ENCODE measurements at places on chromosomes 3 and 15. TPM values are rescaled to one million over a fixed set of nuclear protein-coding genes. Genes with fewer than 3 reads are reported as not detected.

The ISLR gene
- 0.13 TPM for total RNA-seq

DNA sequence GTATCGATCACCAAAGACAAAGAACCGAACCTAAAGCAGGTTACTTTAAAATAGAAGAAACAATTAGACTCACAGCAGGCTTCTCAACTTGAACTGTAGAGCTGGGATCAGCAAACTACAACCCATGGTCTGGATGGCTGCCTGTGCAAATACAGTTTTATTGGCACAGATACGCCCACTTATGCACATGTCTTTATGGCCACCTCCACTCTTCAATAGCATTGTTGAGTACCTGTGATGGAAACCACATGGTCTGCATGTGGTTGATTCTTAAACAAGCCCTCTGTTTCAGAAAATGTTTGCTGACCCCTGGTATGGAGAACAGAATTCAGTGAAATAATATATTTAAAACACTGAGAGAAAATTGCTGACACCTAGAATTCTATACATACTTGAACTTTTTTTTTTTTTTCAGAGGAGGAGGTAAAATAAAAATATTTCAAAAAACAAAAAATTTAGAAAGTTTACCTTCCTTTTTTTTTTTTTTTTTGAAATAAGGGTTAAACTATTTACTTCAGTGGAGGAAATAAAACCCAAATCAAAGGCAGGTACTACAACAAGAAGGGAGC lies 263.8 kb upstream of the ATP10A start:
- no peak for DNase-seq

DNA sequence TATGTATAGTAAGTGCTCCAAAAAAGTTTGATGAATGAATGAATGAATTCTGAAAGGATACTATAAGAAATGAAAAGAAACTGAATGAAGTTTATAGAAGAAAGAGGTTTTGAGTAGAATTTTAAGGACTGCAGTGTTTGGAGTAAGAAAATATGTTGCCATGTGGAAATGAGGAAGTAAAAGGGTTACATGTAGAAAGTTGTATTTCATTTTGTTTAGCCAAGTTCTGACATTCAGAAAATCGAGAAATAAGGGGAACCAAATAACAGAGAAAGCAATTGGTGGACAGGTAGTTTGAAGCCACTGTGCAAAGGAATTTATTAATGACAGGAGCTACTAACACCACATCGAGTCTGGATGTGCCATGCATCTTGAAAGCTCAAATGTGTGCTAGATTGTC lies 200.7 kb downstream of the SATB1 start:
- DNase-seq = no peak

The C3orf49 gene
- total RNA-seq = not detected

- no peak for DNase-seq
Observed at GRCh38 chr3:78848392-78849288, 919.2 kb downstream of the ROBO1 start.

The TM2D3 gene
- 31.7 TPM for total RNA-seq

The DPPA2 gene
- total RNA-seq = not detected

DNA sequence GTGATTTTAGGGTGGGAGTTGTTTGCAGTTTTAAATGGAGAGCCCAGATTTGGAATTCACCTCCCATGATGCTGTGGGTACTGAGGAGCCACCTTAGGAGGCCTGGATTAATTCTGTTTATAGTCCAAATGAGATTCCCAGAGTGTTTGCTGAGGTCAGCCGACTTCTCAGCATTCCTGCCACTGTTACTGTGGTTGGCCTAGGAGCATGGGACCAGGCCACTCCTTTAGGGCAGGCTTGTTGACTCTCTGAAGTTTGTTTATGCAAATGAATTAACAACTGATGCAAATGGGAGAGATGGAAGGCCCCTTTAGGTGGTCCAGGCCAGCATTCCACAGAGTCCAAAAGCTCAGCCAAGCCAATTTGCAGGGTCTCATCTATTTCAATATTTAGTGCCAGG lies 46.1 kb downstream of the CACNA2D3 start:
- no peak for DNase-seq

GRCh38 chr3:52015438-52016228 lies 19.9 kb upstream of the RPL29 start:
- DNase-seq = no peak

The RARB gene
- 3.8 TPM for total RNA-seq

The TIPIN gene
- 7.1 TPM for total RNA-seq

DNA sequence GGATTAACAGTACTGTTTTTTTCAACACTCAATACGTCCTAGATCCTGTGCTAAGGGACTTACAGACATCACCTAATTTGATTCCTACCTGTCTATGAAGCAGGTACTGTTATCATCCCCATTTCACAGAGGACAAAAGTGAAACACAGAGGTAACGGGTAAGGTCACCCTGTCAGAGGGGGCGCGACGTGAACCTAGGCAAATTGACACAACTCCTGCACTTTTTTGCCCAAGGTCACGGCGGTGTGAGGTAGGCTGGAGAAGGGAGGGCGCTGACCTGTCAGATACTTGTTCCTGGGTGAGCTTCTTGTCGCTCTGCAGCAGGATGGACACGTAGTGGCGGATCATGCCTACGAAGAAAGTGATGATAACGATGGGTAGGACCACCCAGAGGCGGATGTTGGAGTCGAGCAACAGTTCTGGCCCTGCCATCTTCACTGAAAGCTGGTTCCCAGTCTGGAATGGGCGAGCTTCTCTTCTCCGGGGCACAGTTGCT lies 363 bp downstream of the EMC3 start:
- DNase-seq = no peak

DNA sequence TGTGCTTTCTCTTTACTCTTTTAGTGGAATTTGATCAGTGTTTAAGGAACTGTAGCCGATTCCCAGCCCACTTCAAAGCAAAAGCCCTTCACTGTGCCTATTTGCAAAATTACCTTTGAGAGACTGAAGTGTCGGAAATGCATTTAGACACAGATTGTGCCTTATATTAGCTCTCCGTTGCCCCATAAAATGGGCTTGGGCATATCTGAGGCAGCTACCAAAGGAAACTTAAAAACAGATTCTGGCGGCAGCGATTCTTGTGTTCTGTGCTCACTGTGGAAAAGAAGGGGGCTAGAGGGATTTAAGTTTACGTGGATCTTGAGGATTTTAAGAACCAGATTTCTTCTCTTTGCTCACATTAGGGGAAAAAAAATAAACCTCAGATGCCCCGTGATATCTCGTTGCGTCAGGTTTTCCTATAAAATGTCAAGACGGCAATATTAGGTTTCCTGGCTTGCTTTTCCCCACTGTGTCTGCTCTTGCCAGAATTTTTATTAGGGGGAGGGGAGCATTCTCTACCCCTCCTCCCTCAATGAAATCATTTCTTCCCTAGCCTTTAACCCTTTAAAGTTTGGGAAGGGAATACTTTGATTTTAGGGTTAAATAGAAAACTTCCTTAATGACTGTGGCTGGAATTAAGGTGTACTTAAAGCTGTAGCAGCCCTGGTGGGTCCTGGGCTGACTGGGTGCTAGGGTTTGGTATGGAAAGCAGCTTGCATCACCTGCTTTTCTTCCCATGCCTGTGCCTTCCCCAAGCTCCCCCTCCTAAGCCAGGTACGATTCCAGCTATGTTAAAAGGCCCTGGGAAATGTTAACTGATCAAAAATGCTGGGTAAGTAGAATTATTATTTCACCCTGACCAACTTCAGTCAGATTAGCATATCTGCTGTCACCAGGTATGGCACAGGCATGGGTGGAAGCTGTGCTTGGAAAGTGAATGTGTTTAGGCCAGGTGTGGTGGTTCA lies 73.8 kb downstream of the SMAD3 start:
- no peak for DNase-seq

The ZNF860 gene
- total RNA-seq = 1.3 TPM

- peak; percentile 61 for DNase-seq
Observed at GRCh38 chr15:78859971-78860719, 12.5 kb upstream of the MORF4L1 start.

GRCh38 chr3:136465296-136465695 lies 215.2 kb downstream of the PCCB start:
- no peak for DNase-seq

DNA sequence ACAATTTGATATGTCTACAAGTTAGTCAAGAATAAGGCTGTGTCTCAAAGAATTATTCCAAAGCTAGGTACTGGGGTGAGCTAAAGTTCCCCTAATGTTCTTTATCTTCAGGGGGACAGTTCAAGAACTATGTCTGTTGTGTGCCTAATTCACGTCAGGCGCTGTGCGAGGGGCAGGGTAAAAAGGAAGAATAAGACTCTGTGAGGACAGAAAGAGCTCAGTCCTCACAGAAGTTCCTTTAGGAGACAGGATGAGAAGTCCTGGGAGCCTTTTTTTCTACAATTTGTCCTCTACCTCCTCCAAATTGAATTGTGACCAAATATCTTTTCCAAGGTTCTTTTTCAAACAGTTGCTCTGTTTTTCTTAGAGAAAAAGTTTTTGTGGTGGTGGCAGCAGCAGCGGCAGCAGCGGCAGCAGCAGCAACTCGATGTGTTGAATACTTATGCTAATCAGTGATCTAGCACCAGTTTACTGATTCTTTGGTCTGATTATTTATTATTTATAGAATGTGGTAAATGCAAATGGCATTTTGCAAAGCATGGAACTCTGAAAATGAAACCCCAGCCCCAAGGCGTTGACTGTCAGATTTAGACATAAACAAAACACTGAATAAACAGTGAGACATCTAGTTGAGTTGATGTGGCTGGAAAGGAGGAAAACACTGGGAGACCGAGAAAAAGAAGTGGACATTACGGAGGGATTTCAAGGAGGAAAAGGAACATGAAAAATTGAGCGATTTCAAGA lies 88.6 kb downstream of the GTPBP8 start:
- DNase-seq = no peak

DNA sequence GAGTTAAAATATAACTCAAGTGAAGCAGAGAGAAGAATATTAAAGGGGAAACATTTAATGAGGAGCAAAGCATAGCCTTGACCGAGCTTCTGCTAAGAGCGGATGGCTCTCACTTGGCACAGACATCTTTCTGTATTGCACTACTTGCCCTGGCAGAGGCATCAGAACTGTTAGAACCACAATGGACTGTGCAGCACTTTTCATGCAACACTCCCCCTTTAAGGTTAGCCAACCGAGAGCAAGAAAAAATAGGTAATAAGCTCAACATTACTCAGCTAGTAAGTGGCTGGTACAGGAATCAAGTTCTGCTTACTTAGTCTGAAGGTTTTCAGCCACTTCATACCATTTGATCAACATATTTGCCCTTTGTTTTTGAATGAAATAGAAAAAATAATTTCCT lies 33.7 kb downstream of the CRTC3 start:
- DNase-seq = no peak

DNA sequence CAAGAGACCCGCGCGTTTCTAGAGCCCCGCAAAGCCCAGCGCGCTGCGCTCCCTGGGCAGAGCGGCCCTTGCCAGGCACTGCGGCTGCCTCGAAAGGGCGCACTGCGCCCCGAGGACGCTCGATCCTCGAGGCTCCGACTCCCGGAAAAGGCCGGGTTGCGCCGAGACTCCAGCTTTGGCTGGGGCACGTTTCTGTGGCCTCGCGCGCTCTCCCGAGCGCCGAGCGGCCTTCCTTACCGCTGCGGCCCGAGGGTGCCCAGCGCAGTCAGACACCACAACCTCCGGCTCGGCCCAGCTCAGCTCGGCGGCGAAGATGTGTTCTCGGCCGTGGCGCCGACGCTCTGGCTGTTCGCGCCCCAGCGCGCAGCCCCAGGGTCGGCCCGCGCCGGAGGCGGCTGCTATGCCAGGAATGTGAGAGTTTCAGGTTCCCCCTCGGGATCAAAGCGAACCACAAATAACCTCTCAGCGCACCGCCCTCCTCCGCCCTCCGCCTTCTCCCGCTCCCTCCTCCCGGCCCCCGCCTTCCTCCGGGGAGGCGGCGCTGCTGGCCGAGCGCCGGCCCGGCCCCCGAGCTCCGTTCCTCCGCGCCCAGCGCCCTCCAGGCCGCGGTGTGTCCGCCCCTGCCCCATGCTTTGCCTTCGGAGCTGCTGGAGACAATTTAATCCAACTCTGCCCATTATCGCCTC lies at the start of gene AMOTL2:
AMOTL2 (minus strand) TSS at position 343 of the 686 bp plus-strand sequence. CDS start 3,014 bp downstream, outside the sequence.
- peak; percentile 94 for DNase-seq

- DNase-seq = peak; percentile 6
Observed at GRCh38 chr3:142098964-142099363, 50.4 kb downstream of the TFDP2 start.

GRCh38 chr3:25468866-25469319 lies 40.8 kb downstream of the RARB start:
- DNase-seq = no peak

The FYCO1 gene
- total RNA-seq = 8.3 TPM

DNA sequence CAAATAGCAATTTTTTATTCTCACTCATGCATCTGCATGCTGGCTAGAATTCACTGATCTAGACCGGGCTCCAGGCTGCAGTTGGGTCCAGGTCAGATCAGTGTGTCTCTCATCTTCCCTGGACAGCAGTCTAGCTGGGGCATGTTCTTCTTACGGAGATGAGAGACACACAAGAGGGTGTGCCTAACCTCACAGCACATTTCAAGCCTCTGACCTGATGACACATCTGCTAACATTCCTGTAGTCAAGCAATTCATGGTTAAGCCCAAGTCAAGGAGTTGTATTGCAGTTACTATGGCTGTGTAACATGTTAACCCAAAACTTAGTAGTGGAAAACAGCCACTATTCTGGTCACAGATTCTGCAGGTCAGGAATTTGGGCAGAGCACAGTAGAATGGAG lies 13.1 kb downstream of the BSN start:
- DNase-seq = no peak

- no peak for DNase-seq
Observed at GRCh38 chr3:45790596-45790995, 5.7 kb downstream of the SLC6A20 start.
